ENCODE measurements at places on chromosomes 5 and 9. TPM values are rescaled to one million over a fixed set of nuclear protein-coding genes. Genes with fewer than 3 reads are reported as not detected.
A peak's percentile ranks its signal among the peaks of the same experiment; 100 is the strongest.

- DNase-seq, result no peak
Observed at GRCh38 chr5:142753116-142753631, 17.0 kb upstream of the ARHGAP26 start.

- DNase-seq, result no peak
Observed at GRCh38 chr9:130129432-130130061, 42.7 kb upstream of the NCS1 start.

GRCh38 chr9:1018121-1018520 is 32.0 kb upstream of the DMRT2 start:
- DNase-seq, result no peak

- no peak for DNase-seq
Observed at GRCh38 chr9:96567203-96567700, 52.4 kb downstream of the CDC14B start.

DNA sequence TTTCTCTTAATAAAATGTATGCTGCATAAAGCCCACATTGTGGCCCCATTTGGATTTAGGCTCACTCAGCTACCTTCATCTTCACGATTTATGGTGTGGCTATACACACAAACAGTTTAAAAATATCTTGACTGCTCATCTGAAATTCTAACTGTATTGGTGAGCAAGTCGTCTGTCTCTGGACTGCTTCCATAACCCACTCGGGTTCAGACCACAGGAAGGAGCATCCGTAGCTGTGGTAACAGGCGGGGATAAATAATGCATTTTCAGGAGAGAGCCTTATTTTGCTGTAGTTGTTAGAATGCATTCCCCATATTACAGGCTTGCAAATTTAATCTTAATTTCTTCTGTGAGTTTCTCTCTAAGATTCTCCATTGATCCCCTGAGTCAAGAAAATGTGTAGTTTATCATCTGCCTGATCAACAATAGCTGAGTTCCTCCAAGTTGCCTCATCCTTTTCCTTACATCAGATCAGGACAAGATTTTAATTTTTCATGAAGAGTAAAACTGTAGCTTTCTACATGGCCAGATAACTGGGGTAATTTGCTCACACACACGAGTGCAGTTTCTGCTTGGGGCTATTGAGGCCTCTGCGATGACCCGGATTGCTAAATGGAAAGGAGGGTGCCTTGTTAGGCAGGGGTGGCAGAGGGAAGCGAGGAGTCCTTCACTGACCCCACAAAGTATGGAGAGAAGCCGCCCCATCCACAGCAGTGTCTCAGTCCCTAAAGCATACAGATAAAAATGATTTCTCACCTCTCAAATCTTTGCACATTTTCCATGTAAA is 133.9 kb downstream of the FSTL4 start:
- DNase-seq, result no peak

DNA sequence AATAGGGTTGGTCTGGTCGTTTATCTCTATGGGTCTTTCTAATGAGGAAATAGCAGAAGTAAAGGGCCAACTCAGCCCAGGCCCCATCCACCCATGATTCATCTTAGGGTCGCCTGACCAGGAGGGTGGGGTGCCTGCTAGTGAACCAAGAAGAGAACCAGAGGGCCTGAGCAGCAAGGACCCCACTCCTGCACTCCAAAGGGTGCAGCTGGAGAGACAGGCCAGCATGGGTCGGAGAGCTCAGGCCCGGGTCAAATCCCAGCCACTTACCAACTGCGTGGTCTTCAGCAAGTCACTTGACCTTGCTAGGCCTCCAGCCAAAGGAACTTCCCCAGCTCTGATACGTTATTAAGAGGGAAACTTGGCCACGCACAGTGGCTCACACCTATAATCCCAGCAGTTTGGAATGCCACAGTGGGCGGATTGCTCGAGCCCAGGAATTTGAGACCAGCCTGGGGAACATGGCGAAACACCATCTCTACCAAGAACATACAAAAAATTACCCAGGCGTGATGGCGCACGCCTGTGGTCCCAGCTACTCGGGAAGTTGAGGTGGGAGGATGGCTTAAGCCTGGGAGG is 4.3 kb downstream of the BBLN start:
- DNase-seq, result no peak

GRCh38 chr5:61658592-61659008 is 326.5 kb downstream of the ZSWIM6 start:
- DNase-seq, result peak; percentile 97

DNA sequence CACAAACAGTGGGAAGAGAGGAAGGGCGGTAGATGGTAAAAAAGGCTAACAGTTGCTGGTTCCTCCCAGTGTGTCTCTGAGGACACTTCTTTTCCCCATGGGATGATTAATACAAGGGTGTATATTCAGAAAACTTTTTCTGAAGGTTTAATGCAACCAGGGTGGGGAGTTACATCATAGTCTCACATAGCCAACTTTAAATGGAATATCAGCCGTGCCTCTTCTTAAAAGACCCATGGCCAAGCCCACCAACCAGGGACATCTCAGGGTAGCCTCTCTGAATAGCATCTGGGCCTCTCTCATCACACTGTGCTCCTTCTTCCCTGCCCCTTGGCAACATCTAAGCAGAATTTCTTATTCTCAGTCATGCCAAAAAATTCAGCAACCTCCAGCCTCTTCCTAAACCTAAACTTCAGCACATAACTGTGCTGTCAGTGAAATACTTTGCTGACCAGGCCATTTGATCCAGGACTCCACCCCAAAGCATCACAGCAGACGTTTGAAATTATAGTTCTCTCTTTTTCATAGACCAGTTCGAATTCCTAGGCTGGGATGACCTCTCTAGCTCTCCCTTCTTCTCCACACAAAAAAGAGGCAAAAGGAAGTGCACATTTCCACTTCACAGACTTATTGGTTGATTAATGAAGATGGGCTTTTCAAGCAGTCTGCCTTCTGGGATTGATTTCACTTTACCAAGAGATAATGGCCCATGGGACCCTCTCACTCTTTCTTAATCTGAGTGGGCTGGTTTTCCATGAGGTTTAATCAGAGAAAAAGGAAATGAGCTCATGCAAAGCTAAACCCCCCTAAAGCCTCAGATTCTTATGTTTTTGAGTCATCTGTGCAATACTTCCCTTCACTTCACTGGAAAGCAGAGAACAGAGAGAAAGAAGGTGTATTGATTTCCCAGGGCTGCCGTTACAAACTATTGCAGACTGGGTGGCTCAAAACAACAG is 85.1 kb upstream of the RAI14 start:
- DNase-seq, result no peak

Gene PCDHB12
- 2.1 TPM for total RNA-seq
